ENCODE measurements at places on chromosomes 5 and 9.

DNA sequence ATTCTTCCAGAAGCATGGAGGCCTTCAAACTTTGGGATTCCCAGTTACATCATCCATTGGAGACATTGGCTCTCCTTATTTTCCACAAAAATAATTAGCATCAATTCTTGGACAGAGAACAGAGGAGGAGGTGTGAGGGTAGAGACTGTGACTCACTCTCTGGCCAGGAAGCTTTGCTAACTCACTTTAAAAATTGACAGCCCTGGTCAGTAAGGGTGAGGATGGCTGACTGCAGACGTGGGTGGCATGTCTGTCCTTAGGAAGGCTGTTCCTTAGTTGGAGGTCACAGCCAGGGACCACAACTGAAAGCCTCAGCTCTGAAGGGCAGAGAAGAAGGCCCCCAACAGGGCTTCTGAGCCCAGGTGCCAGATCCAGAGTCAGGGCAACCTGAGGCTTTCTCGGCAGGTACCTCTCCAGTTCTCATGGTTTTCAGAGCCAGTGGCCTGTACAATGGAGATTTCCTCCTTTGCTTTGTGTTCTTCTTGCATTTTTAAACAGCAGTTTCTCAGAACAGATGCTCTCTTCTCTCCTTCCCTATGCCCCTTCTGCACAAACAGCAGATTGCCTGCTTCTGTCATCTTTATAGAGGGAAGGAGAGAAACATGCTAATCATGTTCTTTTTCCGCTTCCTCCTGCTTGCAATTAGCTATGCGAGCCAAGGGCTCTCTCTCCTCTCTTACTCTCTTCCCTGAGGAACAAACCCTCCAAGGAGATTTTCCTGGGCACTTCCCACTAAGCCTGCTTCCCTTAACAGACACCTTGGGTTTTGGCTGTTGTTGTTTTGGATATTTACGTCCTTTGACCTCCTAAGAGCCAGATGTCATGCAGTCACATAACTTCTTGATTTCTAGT lies 92.5 kb upstream of the ZNF366 start:
- no peak for DNase-seq

- DNase-seq: no peak
These were observed 65.2 kb downstream of the TMC1 start for GRCh38 chr9:72586388-72587130.

DNA sequence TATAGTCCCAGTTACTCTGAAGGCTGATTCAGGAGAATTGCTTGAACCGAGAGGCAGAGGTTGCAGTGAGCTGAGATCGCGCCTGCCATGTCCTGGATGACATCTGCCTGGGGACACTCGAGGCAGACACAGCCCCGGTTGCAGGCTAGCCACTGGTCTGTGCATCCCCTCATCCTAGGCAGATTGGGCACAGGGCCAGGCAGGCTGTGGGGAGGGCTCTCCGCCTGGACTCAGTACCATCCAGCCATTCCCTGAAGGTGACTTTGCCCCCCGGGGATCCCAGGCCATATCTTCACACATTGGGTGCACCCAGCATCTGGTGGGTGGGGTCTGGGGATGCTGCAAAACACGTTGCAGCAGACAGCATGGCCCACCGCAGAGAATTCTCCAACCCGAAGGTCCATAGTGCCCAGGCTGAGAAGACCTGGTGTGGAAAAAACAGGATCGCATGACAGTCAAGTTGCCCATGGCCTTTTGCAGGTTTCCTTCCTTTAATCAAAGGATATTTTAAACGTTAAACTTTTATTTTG lies 50.9 kb upstream of the SUSD3 start:
- no peak for DNase-seq

GRCh38 chr5:74641735-74642542 lies 1.4 kb upstream of the ENC1 start:
- no peak for DNase-seq

- no peak for DNase-seq
These were observed 294.3 kb downstream of the TLE1 start for GRCh38 chr9:81394881-81395675.

GRCh38 chr5:138349852-138350562 lies 2.5 kb upstream of the KDM3B start:
- DNase-seq: no peak

GRCh38 chr9:77533671-77534070 lies 114.5 kb downstream of the GNA14 start:
- DNase-seq: no peak

DNA sequence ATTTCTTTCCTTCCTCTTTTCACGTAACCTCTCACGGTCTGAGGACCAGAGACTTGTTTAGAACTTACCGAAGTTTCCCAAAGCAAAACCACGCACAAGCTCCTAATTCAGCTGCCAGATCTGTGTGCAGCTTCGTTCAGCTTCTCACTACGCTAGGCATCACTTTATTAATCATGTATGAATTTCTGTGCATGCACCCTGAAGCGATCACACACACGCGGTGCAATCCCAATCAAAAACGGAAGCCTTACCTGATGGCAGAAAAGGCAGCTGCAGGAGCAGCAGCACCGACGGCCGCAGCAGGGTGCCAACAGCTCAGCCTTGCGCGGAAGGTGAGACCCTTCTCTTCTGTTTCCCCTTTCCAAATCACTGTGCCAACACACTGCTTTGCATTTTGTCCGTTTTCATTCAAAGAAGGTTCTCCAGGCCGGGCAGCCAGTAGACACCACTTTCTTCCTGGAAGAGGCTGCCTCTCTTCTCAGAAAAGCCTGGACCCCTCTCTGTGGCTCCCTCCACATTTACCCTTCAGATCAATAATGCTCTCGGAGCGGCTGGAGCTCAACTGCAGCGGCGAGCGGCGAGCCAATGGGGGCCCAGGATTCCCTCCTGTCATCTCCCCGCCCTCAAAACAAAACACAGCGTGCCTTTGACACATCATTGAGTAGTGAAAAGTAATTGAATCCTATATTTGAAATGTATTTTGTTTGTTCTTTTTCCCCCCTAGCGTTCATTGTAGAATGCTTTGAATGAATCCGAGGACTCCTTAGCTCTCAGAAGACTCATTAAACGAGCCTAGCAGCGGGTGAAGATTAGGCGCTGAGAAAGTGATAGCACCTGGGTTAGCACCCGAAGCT lies at the start of gene CDH12:
Gene CDH12, minus strand, starts transcription at position 538 of the 854 bp plus-strand sequence.
- no peak for DNase-seq

GRCh38 chr9:40909821-40910220 lies 218.7 kb downstream of the FOXD4L6 start:
- no peak for DNase-seq

GRCh38 chr9:131517761-131518190 lies 13.3 kb downstream of the UCK1 start:
- DNase-seq: no peak

- no peak for DNase-seq
These were observed 20.2 kb downstream of the ARSB start for GRCh38 chr5:78964889-78965288.

- no peak for DNase-seq
These were observed 18.0 kb downstream of the RPS14 start for GRCh38 chr5:150431574-150431973.

- DNase-seq: no peak
These were observed 133.5 kb upstream of the DAP start for GRCh38 chr5:10894445-10895054.

GRCh38 chr5:82406205-82406773 lies 128.1 kb upstream of the RPS23 start:
- no peak for DNase-seq

DNA sequence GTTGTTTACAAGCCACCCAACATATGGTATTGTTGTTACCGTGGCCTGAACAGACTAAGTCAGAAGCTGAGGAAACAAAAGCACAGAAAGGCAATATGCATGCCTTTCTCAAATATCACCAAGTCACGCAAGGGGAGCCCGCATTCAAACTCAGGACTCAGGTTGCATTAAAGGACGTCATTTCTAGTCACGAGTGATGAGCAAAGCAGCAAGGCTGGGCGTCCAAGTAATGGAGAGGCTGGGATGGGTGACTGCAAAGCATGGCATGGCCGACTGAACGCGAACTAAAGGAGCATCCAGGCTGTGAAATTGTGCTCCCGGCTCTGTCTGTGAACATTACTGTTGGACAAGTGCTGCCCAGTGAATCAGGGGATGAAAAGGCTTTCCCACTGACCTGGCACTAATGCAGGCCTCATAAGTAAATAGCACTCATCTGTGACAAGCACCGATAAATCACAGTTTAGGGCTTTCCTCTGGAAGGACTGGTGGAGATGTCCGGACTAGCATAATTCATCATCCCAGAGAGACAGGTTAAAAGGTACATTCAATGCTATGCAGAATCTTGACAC lies 202.8 kb downstream of the SPOCK1 start:
- no peak for DNase-seq

- DNase-seq: no peak
These were observed 54.6 kb downstream of the FYB1 start for GRCh38 chr5:39164529-39165402.

- no peak for DNase-seq
These were observed 227.7 kb downstream of the RFK start for GRCh38 chr9:76166526-76166925.

DNA sequence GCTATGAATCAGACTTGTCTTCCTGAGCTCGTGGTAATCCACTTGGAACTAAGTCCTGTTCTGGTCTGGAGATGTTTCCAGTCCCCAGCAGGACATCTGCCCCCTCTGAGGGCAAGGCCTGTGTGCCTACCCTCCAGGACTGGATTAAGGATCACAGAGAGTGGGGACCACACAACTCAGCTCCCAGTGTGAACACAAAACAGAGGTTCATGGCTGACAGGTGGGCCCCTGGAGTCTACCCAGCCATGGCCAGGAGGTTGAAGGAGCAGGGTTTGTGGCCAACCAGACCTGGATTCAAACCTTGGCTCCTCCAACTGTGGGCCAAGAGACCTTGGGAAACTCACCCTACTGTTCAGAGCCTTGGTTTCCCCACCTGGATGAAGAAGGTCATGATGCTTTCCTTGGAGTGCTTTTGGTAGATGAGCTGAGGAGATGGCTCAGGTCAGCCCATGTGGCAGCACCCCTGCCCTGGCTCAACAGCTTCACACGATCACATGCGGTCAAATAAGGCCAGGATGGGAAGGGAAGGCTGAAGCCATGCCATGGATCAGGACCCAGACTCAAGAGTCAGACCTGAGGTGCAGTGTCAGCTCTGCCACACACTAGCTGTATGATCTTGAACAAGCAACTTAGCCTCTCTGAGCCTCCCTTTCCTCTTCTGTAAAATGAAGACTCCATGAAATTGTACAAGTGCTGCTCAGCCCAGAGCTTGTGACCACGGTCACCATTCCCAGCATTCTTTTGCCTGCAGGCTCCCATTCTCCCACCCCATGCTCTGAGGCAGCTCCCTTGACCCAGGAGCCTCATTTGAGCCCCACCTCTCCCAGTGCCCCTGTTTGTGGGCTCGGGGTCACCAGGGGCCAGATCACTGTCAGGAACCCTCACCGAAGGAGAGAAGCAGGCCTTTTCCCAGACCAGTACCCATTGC lies 27.3 kb upstream of the ANGPTL2 start:
- DNase-seq: no peak

- no peak for DNase-seq
These were observed 110.3 kb upstream of the IQGAP2 start for GRCh38 chr5:76292620-76293322.

GRCh38 chr5:38596981-38597380 lies 40.5 kb upstream of the LIFR start:
- no peak for DNase-seq

GRCh38 chr5:142981886-142982820 lies 212.0 kb downstream of the ARHGAP26 start:
- no peak for DNase-seq

GRCh38 chr5:172805736-172806255 lies 28.3 kb upstream of the ERGIC1 start:
- DNase-seq: no peak

DNA sequence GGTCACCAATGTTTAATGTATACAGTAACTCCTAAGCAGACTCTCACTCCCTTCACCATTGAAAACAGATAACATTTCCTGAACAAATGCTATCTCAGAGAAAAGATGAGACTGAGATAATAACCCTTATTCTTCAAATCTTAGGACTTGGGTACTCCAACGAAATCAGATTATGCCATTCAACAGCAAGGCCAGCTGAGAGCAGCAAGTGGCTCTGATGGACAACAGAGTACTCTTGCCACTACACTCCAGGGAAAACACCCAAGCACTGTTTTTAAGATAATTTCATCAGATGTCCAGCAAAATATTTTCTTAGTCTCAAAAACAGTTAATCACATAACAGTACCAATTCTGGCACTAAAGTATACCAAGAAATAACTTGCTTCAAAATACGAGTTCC lies 10.1 kb downstream of the PPP2CA start:
- DNase-seq: no peak

DNA sequence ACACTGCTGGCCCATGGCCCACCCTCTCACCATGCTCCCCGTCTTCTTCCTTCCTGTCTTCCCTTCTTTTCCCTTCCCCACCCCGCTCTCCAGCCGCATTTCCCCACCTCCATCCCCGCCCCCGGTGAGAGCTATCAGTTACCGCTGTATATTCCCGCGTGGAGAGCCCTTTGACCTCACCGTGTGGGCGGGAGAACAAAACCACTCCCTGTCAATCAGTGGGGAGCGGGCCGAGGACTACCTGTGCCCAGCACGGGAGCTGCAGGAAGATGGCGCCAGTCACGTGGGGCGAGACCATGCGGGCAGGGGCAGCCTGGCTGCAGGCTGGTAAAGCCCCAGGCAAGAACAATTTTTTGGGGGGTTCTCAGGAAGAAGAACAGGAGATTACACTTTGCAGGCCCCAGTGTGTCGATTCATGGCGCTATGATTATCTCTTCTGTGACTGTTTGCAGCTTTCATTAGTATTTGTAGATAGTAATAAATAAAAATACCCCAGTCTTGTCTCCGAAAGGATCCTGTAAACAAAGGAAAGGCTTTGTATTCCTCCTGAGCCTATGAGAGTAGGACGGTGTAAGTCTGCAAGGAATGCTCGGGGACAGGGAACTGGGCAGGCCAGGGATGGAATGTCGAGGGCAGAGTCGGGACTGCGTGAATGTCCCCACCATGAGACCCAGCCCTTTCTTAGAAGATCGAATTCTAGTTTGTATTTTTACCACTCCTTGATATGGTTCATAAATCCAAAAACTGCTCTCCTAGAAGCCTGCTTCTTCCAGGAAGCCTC lies 14.8 kb upstream of the DMRT1 start:
- DNase-seq: no peak

DNA sequence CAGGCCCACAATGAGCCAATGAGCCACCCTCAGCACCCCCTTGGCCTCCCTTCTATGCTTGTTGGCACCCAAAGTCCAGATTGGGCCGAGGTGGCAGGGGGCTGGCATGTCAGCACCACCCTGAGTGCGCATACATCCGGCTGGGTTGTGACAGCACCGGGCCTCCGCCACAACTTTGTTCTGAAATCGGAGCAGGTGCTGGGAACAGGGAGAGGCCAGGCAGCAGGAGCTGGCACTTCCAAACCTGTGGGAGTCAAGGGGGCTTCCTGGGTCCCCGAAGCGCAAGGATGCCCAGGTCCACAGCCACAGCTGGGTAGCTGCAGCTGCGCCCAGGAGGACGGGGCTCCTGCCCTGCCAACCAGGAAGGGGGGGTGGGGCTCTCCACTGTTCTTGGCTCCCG lies 1911.9 kb upstream of the WWC1 start:
- DNase-seq: no peak

- DNase-seq: no peak
These were observed 65.2 kb downstream of the OTULIN start for GRCh38 chr5:14729448-14730385.
